ENCODE measurements at places on chromosomes 4 and X.

DNA sequence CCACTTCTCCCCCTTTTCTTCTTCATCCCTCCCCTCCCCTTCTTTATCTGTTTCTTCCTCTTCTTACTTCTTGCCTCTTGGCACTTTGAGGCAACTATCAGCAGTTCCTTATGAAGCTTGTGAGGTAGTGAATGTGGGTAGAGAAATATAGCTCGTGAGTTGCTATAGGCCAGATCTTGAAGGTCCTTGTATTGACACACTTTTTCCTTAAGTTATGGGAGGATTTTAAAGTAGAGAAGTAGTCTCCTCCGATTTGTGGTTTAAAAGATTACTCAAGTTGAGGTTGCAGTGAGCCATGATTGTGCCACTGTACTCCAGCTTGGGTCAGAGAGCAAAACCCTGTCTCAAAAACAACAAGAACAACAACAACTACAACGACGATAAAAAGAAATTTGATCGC, 3.4 kb upstream of the RRAGB start:
- no peak for DNase-seq

DNA sequence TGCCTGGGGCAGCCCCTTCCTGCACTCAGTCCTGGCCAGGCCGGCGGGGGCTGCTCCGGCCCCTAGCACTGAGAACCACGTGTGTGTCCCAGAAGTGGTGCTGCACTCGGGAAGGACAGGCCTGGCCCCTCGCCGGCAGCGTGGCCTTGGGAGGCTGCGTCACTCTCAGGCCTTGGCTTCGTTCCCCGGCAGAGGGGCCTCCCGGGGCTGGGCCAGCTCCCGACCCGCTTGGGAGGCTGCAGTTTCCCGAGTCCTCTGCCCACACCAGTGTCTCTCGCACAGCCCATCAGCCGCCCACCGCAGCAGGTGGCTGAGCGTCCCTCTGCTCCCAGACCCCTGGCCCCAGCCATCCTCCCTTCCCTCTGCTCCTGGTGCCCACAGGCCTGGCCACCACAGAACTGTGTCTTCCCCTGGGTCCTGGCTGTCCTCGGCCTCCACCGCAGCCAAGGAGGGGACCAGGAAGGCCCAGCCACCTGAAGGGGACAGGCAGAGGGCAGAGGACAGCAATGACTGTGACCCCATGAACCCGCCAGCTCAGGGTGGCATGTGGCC, 10.9 kb upstream of the CPLX1 start:
- DNase-seq, result no peak

DNA sequence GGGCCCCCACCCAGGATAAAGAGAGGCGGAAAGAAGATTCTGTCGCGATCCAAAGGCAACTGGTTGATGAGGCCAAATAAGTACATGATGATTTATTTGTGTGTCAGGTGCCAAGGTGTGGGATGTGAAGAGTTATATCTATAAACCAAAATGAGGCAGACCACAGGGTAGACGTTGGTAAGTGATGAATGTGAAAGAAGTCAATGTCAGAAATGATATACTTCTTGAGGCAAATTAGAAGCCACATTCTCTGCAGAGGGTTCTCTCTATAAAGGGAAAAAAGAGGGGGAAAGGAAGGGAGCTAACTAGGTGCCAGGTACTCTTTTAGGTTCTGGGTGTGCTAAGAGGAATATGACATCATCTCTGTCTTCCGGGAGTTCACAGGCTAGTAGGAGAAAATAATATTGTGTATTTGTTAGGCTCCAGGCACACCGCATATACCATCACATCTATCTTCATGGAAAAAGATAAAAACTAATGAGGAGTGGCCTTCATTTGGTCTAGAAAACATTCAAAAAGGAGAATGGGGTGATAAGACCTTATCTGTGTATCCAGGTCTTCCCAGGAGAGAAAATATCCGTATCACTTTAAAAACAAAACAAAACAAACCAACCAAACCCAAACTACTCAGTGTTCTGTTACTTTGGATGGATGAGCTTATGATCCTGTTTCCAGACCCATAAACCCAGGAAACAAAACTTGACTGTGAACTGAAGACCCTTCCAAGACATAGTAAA, 4.8 kb upstream of the SH2D1A start:
- DNase-seq, result no peak

- no peak for DNase-seq
Measured at GRCh38 chrX:28998609-28999135, 411.4 kb downstream of the IL1RAPL1 start.

DNA sequence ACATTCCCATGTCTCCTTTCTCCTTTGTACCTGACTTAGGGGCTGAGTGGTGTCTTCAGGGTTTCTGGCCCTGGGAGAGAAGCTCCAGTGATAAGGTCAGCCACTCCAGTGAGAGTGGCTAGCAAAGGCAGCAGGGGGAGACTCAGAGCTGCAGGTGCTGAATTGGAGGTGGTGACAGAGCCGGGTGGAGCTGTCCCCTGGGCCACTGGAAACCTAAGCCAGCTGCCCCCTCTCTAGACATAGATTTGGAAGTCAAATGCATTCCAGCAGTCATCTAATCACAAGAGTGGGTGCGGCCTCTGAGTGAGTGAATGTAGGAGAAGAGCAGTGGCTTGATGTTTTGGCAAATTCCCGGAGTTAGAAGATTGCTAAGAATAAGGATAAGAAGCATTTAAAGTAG, 28.5 kb downstream of the TRIM2 start:
- no peak for DNase-seq

DNA sequence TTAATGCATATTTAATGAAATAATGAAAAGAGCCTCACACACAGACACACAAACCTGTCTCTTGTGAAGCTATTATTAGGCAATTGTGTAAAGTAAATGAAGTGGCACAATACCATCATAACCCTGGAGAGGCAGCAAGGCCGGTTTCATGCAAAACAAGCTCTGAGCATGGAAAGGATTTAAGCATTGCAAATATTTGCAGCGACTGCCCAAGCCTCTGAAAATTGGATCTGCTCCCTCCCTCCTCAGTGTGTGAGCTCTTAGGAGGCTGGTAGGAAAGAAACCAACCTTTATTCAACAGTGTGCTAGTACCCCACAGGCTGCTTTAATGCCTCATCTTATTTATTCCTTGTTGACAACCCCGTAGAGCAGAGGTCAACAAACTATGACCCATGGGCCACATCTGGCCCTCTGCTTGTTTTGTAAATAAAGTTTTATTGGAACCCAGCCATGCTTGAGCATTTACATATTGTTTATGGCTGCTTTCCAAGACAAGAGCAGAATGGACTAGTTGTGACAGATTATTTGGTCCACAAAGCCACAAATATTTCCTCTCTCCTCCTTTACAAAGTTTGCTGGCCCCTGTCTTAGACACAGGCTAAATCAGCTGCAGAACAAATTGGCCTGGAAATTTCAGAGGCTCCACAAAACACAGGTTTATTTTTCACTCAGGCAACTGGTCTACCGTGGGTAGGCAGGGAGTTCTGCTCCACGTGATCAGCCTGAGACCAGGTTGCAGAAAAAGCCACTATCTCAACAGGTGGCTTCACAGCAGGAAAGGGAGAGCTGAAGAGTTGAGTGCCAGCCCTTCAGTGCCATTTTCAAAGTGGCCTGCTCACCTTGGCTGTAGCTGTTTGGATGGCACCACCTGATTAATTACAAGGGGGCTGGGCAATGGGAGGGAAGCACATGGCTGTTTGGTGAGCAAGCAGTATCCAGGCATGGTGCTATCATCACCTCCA, 16.8 kb downstream of the RS1 start:
- no peak for DNase-seq

DNA sequence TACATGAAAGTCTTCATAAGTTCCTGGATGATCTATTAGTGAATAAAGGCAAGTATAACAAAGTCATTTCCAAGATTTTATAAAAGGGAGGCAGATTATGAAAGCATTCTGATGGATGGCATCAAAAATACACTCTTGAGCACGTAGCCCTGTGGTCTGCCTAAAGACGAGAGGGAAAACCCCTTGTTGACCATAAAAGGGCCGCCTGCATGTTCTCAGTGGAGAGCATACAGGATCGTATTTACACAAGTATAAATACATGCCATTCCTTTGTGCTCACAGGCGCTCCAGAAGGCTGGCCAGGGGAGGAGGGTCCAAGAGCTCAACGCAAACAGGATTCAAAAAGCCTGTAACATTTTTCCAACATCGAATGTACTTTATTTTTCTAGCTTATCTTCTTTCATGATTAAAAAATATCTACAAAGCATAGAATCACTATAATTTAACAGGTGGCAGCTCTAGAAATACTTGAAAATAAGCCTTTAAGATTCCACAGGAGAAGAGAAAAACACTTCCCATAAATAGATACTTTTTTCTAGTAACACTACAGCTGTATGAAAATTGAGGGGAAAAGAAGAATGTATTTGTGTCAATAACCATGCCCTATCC, 29.6 kb downstream of the PDGFC start:
- DNase-seq, result peak; percentile 29

GRCh38 chr4:188295899-188296298, 156.7 kb downstream of the TRIML1 start:
- no peak for DNase-seq

DNA sequence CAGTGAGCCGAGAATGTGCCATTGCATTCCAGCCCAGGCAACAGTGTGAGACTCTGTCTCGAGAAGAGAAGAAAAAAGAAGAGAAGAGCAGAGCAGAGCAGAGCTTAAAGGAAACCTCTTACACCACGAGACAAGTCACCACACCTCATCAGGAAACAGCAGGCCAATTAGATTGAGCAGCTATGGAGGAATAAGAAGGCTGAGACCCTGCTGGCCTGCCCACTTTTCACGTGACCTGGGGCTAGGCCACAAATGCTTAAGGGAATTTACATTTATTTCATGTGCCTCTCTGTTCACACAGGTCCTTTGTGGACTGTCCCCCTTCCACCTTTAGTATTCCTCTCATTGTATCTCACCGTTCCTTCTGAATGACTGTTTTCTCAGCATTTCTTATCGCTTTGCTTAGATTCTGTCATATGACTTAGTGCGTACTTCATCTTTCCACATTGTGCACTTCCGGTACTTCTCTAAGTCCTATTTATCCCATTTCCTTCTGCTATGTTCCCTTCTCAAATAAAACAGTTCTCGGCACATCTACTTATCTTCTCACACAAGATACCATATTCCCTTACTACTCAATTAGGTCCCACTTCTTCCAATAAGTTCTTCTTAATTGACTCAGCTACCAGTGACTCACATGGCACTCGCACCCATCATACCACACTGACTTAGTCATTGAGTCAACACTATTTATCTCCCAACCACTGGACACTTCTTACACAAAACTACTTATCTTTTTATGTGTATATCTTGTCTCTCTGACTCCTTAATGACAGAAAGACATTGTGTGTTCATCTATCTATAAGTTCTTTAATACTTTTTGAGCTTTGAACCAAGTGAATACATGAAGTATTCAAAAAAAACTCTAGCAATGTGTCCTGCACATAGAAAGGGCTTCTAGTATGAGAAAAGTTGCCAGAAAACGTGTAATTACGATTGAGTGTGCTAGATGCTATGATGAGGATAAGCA, 11.0 kb downstream of the CUL4B start:
- no peak for DNase-seq

GRCh38 chr4:75040703-75041102, 107.8 kb downstream of the PARM1 start:
- DNase-seq, result no peak

- no peak for DNase-seq
Measured at GRCh38 chr4:32423267-32423666, 1703.1 kb downstream of the PCDH7 start.

- no peak for DNase-seq
Measured at GRCh38 chr4:84750260-84750959, 167.5 kb downstream of the CDS1 start.

- DNase-seq, result no peak
Measured at GRCh38 chrX:143455046-143455445, 62.2 kb downstream of the SPANXN3 start.

DNA sequence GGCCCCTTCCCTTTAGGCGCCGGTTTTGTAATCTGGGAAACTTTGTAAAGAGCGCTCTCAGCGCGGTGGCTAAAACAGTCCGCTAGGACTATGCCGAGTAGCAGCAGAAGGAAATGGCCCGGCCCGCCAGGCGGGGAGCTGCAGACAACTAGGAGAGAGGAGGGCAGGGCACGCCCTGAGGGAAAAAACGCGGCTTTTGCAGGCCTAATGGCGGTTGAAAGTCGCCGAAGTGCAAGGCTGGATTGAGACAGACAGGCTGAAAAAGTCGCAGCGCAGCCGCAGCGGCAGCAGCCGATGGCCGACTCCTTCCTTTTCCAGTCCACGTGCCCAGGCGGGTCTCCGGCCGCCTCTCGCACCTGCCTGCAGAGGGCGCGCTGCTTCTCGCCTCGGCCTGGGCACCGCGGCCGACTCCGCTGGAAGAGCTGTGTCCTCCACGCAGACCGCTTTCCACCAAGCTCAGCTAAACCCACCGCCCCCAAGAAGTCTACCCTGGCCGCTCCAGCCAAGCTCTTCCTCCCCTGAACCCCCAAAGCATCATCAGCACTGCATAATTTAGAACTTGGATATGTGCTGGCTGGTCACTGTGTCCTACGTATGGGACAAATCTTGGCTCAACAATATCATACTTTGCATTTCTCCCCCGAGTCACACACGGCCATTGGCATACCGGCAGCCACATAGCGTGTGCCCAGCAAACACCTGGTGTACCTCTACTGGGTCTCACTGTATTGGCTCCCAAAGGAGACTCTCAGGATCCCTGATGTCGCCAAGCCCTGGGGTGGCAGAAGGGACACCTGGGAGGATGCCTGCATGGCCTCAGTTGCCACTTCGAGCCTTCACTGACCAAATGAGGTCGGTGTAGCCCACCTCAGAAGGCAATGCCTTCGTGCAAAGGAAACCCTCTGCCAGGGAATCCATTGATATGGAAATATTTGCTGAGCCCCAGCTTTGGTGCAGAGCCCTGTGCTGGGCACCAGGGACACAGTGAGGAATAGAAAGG, 14.5 kb downstream of the SLC25A5 start:
- no peak for DNase-seq

GRCh38 chrX:118764122-118764521, 36.7 kb downstream of the IL13RA1 start:
- no peak for DNase-seq

DNA sequence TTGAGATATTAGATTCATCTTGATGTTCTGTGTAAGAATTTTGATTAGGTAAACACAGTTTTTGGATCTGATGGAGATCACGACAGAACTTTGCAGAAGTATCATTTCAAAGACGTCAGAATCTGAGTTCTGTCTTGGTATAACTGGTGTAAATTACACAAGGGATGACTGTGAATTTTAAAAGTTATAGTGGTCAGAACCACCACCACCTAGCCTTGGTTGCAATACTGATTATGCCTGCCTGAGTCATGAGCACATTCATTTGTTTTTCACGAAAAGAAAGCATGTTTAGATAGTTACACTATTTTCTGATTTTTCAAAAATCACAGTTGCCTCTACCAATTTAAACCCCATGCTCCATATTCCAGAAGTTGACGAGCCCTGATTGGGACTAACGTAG, 54.8 kb downstream of the ZFX start:
- no peak for DNase-seq

- DNase-seq, result peak; percentile 33
Measured at GRCh38 chr4:78369679-78370078, 181.9 kb upstream of the ANXA3 start.

DNA sequence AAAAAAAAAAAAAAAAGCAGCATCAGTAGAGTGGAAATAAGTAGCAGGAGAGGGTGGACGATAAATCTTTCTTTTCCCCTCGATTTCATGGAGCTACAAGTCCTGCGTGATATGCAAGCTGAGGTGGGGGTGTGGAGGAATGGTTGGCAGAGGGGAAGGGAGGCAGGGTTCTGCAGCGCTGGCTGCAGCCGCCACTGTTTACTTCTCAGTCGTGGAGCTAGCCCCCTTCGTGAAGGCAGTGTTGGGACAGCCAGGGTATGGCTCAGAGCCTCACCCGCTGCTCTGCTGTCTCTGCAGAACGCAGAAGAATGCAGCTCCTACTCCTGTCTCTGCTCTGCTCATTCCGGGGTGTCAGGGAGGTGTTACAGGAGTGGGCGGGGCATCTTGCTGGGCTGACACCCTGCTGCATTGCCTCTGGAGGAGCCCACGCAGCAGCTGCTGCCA, 140.6 kb downstream of the GPM6A start:
- DNase-seq, result no peak

All from iPS DF 6.9 (cell line).